ENCODE measurements at places on chromosomes 1 and 21. TPM values are rescaled to one million over a fixed set of nuclear protein-coding genes. Genes with fewer than 3 reads are reported as not detected.

GRCh38 chr1:160768295-160768657 lies 27.7 kb upstream of the LY9 start:
- DNase-seq, result no peak

DNA sequence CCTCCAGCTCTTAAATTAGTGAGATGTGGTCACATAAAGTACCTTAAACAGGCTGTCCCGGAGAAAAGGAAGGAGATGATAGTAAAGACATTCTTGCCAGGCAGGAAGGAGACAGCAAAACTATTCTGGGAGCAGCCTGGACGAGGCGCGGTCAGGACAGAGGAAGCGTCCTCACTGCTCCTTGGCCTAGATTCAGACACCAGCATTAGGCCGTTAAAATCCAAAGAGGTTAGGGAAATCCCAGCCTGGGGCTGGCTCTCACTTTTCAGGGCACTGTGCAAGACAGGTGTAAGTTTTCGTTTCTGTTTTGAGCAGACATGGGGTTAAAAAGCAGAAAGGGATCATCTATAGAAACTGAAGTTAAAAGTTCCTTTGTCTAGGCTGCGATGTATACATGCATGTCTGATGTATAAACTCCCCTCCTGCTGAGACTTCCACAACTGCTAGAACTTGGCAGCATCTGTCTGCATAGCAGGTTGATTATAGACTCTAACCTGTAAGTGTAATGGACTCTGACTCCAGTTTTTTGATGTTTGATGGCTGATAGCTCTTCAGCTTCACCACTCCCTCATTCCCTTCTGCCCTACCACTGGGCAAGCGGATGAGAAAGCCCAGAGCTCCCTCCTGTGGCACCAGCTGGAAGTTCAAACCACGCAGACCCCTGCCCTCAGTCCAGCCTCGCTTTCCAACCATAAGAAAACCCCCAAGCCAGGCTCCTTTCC lies 21.5 kb downstream of the STPG1 start:
- no peak for DNase-seq

DNA sequence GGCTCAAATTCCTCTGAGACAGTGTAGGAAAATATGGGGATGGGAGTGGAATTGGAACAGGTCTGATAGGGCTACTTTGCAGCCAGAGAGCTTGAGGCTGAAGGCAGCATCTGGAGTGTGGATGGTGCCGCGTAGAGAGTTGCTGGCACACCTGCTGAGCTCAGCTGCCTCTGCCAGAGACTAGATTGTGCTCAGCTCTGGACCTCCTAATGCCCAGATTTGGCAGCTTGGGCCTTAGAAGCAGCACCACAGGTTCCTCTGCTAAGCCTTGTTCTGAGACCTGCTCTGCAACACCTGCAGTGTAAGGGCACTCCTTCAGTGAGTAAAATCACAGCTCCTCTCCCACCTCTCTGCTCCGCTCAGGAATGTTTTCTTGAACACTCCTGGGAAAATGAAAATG lies 23.3 kb downstream of the ACOT11 start:
- DNase-seq, result no peak

Gene S100A2
- total RNA-seq, result 470 TPM
